ENCODE measurements at places on chromosomes 4 and X.

- no peak for DNase-seq
These were observed 339.7 kb upstream of the VCX start for GRCh38 chrX:7503251-7503650.

DNA sequence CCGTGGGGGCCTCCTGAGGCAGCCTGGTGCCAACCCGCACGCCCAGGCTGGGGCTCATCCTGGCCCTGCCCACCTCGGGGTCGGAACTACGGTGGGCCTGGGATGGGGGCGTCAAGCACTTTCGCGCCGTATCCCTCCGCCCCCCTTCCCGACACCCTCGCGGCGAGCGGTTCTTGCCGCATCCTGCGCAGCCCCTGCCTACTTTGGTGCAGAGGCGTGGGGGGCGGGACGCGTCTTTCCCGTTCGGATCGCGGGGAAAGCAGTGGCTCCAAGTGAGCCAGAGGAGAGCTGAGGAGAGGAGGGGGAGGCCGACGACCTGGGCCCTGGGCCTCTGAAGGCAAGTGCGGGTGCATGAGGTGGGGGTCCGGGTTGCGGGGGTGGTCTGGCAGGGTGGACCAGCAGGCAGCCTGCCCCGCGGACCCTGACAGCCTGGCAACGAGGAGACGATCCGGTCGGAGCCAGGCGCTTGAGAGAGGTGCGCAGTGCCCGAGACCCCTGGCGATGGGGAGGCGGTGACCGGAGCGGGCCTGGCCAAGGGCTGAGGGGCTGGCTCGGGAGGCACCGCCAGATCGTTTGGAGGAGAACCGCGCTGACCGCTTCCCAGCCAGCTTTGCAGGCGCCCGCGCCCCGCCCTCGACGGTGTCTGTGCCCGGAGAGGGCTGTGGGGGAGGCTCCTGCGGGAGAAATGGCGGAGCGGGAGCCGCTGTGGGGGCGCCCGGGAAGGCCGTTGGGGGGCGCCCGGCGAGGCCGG is at the start of gene GPRASP2:
GPRASP2 (plus strand) TSS at position 233 of the 751 bp plus-strand sequence. CDS start 2,422 bp downstream, outside the sequence.
- no peak for DNase-seq

GRCh38 chr4:86536151-86536550 is 58.0 kb upstream of the PTPN13 start:
- DNase-seq, result no peak

DNA sequence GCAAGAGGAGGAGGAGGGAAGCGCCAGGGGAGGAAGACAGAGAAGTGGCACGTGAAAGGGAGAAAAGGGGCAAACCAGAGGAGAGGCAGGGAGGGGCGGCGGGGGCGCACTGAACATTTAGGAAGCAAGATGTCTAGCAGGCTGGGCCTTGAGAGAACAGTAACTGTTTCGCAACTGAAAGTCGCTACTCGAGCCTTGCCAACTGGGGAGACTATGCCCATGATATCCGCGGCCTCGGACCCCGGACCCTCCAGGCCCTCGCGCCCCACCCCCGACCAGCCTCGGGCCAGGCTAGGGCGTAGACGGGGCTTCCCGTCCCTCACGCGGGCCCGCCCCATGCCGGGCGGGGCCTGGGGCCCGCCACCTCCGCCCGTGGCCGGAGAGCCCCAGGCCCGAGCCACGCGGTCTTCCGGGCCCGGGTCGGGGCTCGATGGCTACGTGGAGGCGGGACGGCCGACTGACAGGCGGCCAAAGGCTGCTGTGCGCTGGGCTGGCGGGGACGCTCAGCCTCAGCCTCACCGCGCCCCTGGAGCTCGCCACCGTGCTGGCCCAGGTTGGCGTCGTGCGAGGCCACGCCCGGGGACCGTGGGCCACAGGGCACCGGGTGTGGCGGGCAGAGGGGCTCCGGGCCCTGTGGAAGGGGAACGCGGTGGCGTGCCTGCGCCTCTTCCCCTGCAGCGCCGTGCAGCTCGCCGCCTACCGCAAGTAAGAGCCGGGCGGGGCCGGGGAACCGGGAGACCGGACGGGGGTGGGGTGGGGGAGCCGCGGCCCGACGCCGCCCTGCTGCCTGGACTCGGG is at the start of gene SLC25A43:
SLC25A43 (plus strand) TSS at position 363 of the 798 bp plus-strand sequence; CDS start at position 431, 68 bp downstream.
- DNase-seq, result no peak

GRCh38 chrX:64842492-64842891 is 133.8 kb downstream of the ZC4H2 start:
- DNase-seq, result no peak

- no peak for DNase-seq
These were observed 74.9 kb downstream of the CRLF2 start for GRCh38 chrX:1137531-1137930.

GRCh38 chr4:151569650-151570049 is 160.7 kb downstream of the FHIP1A start:
- DNase-seq, result no peak

Measured in HCT116 (cell line).